Stimulated activated CD8-positive, alpha-beta memory T cell treated with anti-CD3 and anti-CD28 coated beads, Interleukin-2, amount 100 ng/mL, for 1 hour (primary cell): ENCODE measurements at places on chromosomes 6 and 20.
A peak's percentile ranks its signal among the peaks of the same experiment; 100 is the strongest.

GRCh38 chr6:31737315-31737990, 1.1 kb upstream of the CLIC1 start:
- DNase-seq, result no peak

- DNase-seq, result no peak
Observed at GRCh38 chr20:39706184-39706663, 744.1 kb downstream of the DHX35 start.

DNA sequence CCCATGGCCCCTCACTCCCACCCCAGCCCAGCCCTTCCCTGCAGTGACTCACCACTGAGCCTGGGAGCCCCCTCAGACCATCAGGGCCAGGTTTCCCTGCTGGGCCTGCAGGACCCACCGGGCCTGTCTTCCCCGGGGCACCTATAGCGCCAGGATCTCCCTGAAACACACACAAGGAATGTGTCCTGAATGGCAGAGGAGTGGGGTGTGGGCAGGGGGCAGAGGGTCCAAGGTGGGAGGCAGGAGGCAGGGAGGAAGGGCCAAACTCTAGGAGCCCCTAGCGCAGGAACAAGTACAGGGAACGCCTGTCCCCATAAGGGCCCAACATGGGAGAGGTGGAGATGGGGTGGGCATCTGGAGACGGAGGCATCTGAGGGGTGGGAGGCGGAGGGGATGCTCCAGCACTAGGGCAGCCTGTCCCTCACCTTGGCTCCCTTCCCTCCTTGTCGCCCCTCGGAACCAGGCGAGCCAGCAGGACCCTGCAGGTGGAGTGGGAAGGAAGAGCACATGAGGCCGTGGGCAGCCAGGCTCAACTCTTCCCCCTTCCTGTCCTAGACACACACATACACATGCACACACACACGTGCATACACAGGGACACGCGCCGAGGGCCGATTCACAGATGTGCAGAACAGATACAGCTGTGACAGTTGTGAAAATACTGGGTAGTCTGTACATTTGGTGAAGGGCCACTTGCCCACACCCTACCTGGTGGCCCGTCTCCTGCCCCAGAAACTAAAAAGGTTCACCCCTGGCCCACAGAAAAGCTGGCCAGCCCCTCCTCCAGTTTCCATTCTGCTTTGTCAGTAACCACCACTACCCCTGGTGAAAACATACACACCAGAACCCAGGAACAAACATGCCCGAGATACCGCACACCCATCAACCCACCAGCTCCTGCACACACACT, 24.6 kb downstream of the COL11A2 start:
- DNase-seq, result no peak

DNA sequence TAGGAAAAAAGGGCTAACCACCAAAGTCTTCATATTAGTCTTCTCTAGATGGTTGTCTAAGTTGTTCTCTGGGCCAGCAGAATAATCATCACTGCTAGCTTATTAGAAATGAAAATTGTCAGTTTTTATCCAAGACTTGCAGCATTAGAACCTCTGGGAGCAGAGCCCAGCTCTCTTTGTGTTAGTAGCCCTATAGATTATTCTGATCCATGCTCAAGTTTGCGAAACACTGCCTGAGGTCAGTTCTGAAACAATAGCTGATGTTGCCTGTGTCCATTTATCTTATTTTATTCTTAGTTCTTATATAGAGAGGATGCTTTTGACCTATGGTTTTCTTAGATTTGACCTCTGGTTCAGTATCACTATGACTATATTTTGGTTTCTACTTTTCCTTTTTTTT, 66.9 kb downstream of the BCKDHB start:
- no peak for DNase-seq

- DNase-seq, result no peak
Observed at GRCh38 chr6:3997177-3997770, 81.7 kb downstream of the FAM217A start.

GRCh38 chr20:44900231-44900854, 9.5 kb upstream of the PABPC1L start:
- DNase-seq, result no peak

- DNase-seq, result no peak
Observed at GRCh38 chr20:37526839-37527637, 638 bp downstream of the BLCAP start.

- peak; percentile 2 for DNase-seq
Observed at GRCh38 chr20:61263084-61263695, 11.1 kb downstream of the CDH4 start.

GRCh38 chr6:123417535-123417934, 219.2 kb downstream of the TRDN start:
- DNase-seq, result no peak

- no peak for DNase-seq
Observed at GRCh38 chr20:30598460-30599230, 658.8 kb upstream of the DEFB115 start.

DNA sequence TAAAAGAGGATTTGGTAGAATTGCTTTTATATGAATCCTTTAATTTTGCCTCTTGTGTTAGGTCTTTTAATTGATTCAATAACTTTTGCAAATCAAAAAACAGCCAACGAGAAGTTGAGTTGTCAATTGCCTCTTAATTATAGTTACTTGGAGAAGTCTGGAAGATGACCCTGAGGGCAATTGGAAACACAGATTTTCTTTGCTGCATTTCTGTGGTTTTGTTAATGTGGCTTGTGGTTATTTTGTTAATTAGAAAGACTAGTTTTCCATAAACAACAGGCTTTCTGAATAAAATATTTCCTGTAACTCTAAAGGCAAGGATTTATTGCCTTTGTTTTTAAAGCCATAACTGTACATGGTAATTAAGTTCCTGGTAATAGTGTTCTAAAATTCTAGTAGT, 513.0 kb downstream of the EPHA7 start:
- DNase-seq, result no peak

DNA sequence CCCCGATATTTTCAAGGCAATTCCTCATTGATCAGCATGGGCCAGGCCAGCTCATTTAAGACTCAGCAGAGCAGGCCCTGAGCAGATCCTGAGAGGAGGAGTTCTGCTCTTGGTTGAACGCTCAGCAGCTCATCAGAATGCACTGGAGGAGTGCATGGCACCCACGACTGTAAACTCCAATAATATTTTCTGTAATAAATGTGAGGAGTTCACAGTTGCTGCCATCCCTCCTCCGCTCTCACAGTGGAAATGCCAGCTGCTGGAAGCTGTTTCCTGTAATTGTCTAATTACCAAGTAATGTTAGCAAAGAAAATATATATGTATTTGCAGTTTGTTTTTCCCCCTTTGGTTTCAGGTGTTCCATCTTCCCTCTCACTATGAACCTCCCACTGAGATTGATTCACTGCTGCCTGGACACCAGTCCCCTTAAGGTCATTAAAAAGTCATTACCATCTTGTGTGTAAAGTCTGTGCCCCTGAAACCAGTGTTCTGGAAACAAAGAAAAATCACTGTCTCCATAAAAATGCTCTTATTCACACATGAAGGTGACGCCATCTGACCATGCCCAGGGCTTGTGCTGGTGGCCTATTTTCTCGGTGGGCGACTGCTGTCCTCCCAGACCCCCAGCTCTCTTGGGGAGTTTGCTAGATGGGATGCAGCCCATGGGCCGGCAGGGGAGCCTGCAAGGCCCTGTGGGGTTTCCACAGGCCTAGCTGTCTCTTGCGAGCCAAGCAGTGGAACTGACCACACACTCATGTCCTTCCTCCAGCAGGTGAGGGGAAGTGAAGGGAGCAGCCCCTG, 374.2 kb downstream of the ZFAND3 start:
- DNase-seq, result no peak

GRCh38 chr6:142301651-142302391, at the start of gene ADGRG6:
Gene ADGRG6 (plus strand): TSS chr6:142302007. CDS start chr6:142302330, 323 bp downstream.
- peak; percentile 4 for DNase-seq

- no peak for DNase-seq
Observed at GRCh38 chr6:95767897-95768463, 190.6 kb downstream of the MANEA start.

DNA sequence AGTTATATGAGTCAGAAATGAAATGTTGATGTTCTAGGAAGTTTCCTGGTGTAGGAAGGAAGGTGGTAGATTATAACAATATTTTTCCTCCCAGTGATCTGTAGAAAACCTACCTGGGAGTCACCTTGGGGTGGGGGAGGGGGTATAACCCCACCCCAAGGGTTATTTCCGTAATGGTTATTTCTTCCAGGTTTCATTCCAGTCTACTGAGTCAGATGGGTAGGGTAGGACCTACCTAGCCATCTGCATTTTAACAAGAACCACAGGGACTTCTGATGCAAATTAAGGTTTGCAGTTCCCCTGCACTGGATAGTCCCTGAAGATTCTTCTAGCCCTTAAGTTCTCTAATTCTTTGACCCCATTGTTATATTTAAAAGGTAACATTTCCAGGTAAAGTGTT, 88.9 kb downstream of the ARMC2 start:
- no peak for DNase-seq

- DNase-seq, result no peak
Observed at GRCh38 chr6:41073968-41074691, 1.4 kb downstream of the NFYA start.

GRCh38 chr6:12077021-12077710, 65.1 kb downstream of the HIVEP1 start:
- DNase-seq, result no peak

DNA sequence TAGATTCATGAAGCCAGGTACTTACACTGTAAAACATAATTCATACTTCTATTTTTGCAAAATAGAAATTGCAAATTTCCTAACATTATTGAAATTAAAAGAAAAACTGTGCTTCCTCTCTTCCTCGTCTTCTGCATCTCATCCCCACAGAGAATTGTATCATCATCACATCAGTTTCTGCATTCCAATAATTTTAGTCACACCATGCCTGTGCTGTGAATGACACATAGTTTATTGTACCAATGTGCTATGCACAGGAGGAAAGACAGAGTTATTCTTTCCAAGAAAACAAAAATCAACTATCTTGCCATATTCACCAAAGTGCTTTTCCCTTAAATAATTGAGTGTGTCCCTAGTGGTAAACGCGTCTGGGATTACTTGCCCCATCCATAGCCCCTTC, 38.1 kb upstream of the FAM135A start:
- no peak for DNase-seq

GRCh38 chr6:52346503-52346902, 15.4 kb upstream of the PAQR8 start:
- no peak for DNase-seq

DNA sequence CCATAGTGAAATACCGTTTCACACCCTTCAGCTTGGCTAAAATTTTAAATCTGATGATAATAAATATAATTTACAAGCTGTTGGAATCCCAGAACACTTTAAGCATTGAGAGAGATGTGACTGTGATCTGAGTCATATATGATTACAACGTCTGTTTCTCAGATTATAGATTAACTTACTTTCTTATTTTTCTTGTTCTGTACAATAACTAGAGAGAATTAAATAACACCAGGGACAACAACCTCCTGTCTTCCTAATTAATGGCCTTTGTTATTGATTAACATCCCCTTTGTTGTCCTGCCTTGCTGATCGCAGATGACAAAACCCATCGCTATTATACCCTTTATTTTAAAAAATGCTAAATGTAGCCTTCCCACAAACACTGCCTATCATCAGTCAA, 87.8 kb upstream of the EZR start:
- no peak for DNase-seq

DNA sequence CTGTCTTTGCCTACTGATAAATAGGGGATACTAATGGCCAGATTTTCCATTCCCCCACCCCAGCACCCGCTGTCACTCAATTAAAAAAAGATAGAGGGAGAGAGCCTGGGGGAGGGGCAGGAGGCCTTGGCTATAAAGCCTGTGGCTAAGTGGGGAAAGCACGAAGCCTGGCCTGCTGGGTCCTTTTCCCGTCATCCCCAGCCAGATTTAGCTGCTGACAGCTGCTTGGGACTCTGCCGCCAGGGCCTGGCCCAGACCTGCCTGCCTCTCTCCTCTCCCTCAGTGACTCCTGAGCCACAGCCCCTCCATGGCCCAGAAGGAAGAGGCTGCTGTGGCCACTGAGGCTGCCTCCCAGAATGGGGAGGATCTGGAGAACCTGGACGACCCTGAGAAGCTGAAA, at the start of gene APOBEC2:
TSS of gene APOBEC2 (plus strand) at position 162 of the 400 bp plus-strand sequence. CDS start at position 308, 146 bp downstream.
- no peak for DNase-seq

GRCh38 chr20:4985658-4986057, 15.7 kb downstream of the SLC23A2 start:
- no peak for DNase-seq

DNA sequence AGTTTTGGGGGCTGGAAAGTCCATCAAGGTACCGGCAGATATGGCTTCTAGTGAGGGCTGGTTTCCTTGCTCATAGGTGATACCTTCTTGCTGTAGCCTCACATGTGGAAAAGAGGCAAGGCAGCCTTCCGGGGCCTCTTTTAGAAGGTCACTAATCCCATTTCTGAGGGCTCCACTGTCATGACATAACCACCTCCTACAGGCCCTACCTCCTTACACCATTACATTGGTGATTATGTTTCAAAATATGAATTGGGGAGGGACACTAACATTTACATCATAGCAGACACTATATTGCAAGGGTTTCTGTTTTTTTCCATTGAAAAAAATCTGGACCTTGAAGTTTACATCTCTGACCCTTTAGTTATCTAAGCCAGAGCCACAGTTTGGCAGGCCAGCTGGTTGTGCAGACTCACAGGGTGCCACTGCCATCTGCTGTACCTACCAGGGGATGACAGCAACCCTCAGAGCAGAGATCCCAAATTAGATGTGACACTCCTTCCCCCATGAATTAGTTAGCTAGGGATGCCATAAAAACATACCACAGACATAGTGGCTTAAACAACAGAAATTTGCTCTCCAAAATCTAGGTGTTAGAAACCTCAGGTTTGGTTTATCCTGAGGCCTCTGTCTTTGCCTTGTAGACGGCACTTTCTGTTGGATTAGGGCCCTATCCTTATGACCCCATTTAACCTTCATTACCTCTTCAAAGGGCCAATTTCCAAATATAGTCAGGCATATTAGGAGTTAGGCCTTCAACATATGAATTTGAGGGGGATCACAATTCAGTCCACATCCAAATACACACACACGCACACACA, 166.4 kb upstream of the RNF217 start:
- DNase-seq, result no peak

DNA sequence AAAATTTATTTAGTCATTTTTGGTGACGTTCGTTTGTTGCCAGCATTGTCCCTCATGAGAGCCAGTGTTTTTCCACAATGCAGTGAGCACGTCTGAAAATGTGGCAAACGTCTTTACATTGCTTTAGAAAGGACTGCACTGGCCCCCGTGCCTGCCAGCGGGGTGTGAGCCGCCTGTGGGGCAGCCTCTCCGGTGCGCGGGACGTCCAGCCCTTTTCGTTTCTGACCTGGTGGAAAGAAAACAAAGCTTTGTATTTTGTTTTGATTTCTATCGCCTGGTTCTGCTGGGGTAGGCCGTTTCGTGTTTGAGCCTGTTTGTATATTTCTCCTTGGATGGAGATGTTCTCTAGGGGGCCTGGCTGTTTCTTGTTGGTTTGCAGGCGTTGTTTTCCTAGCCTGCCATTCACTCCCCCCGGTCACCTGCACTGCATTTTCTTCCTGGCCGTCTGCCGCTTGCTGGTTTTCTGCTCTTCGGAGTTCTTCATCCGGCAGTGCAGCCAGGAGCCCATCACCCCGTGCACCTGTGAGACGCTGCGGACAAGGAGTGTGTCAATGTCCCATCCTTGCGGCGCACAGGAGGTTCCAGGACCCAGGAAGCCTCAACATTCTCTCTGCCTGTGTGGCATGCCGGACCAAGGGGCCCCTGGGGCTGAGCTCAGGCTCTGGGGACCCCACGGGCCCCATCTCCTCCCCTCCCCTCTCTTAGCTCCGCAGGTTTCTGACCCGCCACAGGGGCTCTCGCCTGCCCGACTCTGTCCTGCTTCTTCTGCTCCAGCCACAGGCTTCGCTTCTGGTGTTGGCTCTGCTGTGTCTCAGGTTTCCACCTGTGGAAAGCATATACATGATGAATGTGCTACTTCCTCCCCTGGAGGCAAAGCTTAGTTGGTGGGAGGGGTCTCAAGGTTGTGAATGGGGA, 100.5 kb downstream of the CDH4 start:
- DNase-seq, result no peak

- no peak for DNase-seq
Observed at GRCh38 chr6:56370127-56370540, 122.8 kb upstream of the COL21A1 start.
